ENCODE measurements at places on chromosomes 12 and 14. TPM values are rescaled to one million over a fixed set of nuclear protein-coding genes. Genes with fewer than 3 reads are reported as not detected.

TSPAN19 gene
- not detected for polyA plus RNA-seq

ERH gene
- polyA plus RNA-seq: 61.2 TPM

LYZ gene
- not detected for polyA plus RNA-seq

- DNase-seq: no peak
These were observed 12.1 kb upstream of the SLC38A2 start for GRCh38 chr12:46384451-46385309.

DNA sequence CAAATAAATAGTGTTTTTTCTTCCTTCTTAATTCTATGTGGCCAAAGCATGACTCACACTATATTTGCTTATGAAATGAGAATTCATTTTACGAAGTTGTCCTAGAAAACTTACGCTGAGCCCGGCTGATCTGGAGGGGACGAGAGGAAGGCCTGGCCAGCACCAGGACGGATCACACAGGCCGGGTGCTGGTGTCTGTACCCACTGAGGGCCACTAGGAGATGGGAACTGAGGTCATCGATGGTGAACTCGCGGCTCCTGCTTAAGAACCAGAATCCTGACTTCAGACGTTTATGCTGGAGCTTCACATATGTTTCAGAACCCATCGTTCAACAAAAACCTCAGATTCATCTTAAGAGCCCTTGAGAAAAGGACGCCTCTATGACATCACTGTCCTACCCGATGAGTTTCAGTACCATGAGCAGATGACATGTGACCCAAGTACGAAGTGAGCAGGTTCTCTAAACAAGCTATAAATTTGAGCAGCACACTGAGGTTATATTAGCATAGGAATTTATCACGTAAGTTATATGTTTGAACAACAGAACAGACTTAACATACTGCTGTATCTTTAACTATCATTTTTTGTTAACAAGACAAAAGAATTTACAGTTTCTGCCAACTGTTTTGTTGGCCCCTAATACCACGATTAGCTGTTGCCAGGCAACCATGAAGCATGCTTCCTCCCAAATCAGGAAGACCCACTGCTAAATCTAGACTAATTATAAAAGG is 111.9 kb downstream of the FOXN3 start:
- DNase-seq: no peak

GRCh38 chr14:89625731-89626232 is 208.7 kb upstream of the FOXN3 start:
- DNase-seq: no peak

GRCh38 chr12:132866251-132866828 is 21.1 kb downstream of the CHFR start:
- DNase-seq: no peak

SLC17A8 gene
- polyA plus RNA-seq: not detected

CLEC1A gene
- not detected for polyA plus RNA-seq

PRB2 gene
- not detected for polyA plus RNA-seq

DNA sequence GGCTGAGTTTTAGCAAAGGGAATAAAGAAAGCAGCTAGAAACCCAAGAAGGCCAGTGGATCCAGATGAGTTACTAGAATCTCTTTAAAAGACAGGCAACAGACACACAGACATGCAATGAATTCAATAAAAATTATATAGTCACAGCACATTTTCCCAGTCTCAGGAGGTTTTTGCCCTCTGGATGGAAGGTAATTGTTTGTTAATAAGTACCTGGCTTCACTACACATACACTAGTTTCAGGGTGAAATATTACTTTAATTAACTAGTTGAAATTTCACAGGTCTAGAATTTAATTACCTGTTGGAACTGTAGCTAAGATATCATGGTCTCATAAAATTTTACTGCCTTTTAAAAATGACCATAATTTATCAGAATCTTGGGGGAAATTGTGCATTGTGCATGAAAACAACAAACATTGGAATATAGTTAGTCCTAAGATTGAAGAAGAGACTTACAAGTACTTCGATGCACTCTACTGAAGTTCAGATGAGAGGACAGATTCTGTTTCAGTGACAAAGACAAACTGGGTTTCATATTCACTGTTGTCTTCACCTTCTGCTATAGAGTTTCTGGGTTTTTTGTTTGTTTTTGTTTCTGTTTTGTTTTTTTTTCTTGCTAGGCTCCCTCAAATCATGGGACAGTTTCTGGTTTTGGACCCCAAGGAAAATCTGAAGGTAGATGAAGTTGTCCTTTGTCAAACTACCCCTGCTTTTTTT is 277.0 kb upstream of the GARIN6 start:
- no peak for DNase-seq

DNA sequence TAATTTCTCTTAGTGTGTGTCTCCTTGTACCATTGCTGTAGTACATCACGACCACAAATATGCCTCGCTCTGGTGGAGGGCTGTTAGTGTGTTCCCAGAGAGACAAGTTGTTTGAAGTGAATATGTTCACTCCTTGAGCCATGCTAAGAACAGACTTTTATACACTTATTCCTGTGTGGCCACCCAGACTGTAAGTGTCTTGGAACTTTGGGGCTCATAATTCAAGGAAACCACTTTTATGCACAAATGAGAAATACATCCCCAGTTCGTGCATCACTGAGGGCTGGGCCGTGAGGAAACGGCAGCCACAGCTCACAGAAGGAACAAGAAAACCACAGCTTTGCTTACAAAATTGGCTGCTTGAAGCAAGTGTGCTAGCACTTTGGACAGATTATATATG is 362.2 kb upstream of the DDHD1 start:
- no peak for DNase-seq

THAP2 gene
- polyA plus RNA-seq: 5.2 TPM

OR4N2 gene
- not detected for polyA plus RNA-seq

GRCh38 chr14:102866982-102867761 is 55.3 kb upstream of the AMN start:
- no peak for DNase-seq

DNA sequence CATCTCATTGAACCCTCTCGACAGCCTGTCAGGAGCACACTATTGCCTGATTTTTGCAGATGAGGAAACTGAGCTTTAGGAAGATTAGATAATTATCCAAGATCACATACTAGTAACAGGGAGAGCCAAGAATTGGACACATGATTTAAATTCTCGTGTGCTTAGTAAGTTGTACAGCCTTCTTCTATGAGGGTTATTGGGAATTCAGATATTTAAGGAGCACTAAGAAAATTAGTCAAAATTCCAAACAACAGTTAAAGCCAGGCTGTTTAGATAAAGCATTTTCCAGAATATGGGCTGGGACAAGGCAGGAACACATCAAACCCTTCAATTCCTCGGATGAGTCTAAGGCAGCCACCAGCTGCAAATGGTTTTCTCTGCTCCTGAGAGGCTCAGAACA is 148.8 kb downstream of the TMEM30B start:
- DNase-seq: no peak

DNA sequence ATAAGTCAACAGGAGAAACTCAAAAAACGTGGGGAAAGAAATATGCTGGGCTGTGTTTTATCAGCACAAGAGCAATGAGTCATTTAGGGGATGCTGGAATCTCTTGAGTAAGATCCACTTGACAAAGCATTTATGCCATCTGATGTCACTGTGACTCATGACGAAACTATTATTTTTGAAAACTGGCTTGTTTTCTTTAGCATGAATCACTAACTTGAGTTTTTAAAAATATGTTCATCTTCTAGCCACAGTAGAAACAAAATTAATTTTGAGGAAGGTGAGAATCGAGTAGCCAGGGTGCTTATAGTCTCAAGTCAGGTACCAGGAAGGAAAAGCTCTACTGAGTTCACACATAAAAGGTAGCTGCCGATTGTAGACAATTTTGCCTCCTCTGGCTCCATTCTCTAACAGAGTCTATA is 456.2 kb upstream of the MGAT4C start:
- no peak for DNase-seq

HOXC10 gene
- polyA plus RNA-seq: not detected

ISCA2 gene
- 77.8 TPM for polyA plus RNA-seq

DNA sequence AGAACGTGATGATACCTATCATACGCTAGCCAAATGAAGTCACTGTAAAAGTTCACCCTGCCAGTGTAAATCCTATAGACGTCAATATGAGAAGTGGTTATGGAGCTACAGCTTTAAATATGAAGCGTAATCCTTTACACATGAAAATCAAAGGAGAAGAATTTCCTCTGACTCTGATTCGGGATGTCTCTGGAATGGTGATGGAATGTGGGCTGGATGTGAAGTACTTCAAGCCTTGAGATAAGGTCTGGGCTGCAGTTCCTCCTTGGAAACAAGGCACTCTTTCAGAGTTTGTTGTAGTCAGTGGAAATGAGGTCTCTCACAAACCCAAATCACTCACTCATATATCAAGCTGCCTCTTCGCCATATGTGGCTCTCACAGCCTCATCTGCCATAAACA is 53.1 kb upstream of the NAP1L1 start:
- DNase-seq: no peak

DNA sequence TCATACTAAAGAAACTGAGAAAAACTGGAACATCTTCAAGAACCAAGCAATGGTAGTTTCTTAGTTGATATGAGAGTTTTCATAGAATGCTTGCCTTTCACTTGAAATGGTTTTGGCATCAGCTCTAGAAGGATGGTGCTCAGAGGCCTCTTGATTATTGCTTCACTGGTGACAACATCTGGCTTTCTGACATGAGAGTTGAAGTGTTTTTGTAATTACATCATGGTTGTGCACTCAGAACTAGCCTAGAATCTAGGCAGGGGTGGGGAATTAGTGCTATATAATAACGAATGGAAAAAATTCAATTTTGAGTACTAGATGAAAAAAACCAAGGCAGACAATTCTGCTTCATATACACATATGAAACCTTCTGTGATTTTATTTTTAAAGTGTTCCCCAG is 172.8 kb upstream of the LMNTD1 start:
- no peak for DNase-seq

All from CD8-positive, alpha-beta memory T cell (primary cell).